ENCODE measurements at places on chromosomes 5 and 9. TPM values are rescaled to one million over a fixed set of nuclear protein-coding genes. Genes with fewer than 3 reads are reported as not detected.

GRCh38 chr5:174482607-174483024 is 241.8 kb upstream of the MSX2 start:
- H3K4me3 ChIP-seq: no peak overlapping the region
- DNase-seq: no peak
- H3K36me3 ChIP-seq: no peaks in the 10 kb centered on the region
- no peak overlapping the region for H3K27ac ChIP-seq

DNA sequence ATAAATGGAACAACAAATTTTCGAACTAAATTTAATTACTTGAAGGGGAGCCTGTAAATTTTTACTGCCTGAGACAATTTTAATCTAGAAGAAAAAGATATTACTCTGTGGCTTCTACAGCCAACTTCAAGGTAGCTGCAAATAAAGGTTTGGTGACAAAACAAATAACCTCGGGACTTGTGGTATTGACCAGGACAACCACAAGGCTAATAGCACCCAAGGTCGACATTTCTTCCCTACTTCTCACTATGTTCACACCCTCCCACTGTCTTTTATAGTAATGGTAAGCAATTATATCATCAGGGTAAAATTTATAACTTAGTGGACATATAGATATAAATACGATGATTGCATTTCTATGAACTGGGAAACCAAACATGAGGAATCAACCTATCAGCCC is 67.9 kb upstream of the SPINK5 start:
- H3K4me3 ChIP-seq: no peak overlapping the region
- H3K36me3 ChIP-seq: no peaks in the 10 kb centered on the region
- no peak overlapping the region for H3K27ac ChIP-seq
- no peaks in the 10 kb centered on the region for H3K4me1 ChIP-seq
- H3K27me3 ChIP-seq: no peaks in the 10 kb centered on the region

DNA sequence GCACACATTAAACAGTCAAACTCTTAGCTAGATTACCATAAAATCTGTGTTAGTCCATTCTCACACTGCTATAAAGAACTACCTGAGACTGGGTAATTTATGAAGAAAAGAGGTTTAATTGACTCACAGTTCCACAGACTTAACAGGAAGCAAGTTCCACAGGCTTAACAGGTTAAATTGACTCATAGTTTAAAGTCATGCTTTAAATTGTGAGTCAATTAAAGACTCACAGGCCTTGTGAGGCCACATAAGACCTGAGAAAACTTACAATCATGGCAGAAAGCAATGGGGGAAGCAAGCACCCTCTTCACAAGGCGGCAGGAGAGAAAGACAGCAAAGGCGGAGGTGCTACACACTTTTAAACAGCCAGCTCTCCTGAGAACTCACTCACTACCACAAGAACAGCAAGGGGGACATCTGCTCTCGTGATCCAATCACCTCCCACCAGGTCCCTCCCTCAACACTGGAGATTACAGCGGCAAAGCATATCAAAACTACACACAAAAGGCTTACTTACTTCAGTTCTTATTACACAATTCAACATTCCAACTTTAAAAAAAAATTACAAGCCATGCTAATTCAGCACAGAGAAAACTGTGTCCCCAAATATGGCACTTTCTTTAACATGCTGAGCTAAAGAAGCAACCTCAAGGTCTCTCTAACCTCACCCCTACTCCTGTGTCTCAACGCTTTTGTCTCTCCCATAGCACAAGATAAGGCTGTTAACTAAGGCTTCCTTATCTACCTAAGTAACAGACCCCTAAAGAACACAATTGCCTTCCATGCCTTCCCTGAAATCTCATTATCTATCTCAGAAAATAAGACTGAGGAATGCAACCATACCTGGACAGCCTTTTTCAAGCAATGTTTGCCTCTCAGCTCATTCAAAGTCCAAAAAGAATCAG is 805.1 kb downstream of the NR2F1-AS1 start:
- H3K36me3 ChIP-seq: no peaks in the 10 kb centered on the region
- no peak overlapping the region for H3K27ac ChIP-seq
- H3K27me3 ChIP-seq: no peaks in the 10 kb centered on the region
- H3K4me1 ChIP-seq: no peaks in the 10 kb centered on the region
- no peak overlapping the region for H3K4me3 ChIP-seq

Gene VLDLR
- 2.4 TPM for total RNA-seq

Gene DPH7
- total RNA-seq: 51.0 TPM

GRCh38 chr5:177303121-177303924 is at the start of the genes PRELID1 and RAB24:
Gene PRELID1 (plus strand): TSS chr5:177303799. CDS start chr5:177303986, 187 bp downstream.
Gene RAB24 (minus strand): TSS chr5:177303719. CDS start chr5:177303288, 431 bp downstream.
- H3K27me3 ChIP-seq: no peaks in the 10 kb centered on the region
- peak; percentile 92 for DNase-seq
- peak within 1 kb of the TSS; percentile 93 for H3K4me3 ChIP-seq
- peaks cover 89% of the 10 kb centered on the region for H3K4me1 ChIP-seq
- H3K36me3 ChIP-seq: peaks cover 35% of the 10 kb centered on the region

GRCh38 chr5:179801304-179802206 is 5.1 kb downstream of the MGAT4B start:
- H3K27ac ChIP-seq: no peak overlapping the region
- H3K27me3 ChIP-seq: no peaks in the 10 kb centered on the region
- no peak overlapping the region for H3K4me3 ChIP-seq
- H3K4me1 ChIP-seq: peaks cover 41% of the 10 kb centered on the region
- peak; percentile 89 for DNase-seq

GRCh38 chr5:155504606-155505005 is 491.1 kb downstream of the KIF4B start:
- no peak overlapping the region for H3K4me3 ChIP-seq
- H3K27me3 ChIP-seq: no peaks in the 10 kb centered on the region
- H3K27ac ChIP-seq: no peak overlapping the region
- H3K4me1 ChIP-seq: no peaks in the 10 kb centered on the region

Gene RGMB
- 0.35 TPM for total RNA-seq

DNA sequence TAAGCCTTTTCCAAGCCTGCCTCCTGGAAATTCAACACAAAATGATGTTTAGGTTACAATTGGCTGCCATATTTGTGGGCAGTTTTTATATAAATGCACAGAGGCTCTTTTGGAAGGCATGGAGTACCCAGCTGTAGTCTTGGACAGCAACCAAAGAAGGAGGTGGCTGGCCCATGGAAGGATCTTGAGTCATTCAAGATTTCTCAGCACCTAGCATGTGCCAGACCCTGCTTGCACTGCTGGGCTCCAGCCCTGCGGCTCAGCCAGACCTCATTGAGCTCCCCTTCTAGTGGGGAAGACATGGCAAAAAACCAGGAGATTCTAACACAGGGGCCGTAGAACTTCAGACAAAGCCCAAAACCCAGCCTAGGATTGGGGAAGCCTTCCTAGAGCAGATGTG is 22.1 kb downstream of the JADE2 start:
- H3K27ac ChIP-seq: no peak overlapping the region
- peaks cover 49% of the 10 kb centered on the region for H3K36me3 ChIP-seq
- DNase-seq: no peak
- no peak overlapping the region for H3K4me3 ChIP-seq
- H3K4me1 ChIP-seq: peaks cover 62% of the 10 kb centered on the region
- H3K27me3 ChIP-seq: no peaks in the 10 kb centered on the region

Gene NR5A1
- not detected for total RNA-seq

GRCh38 chr5:16510098-16510497 is 44.5 kb upstream of the ZNF622 start:
- DNase-seq: no peak
- no peak overlapping the region for H3K27ac ChIP-seq
- no peaks in the 10 kb centered on the region for H3K27me3 ChIP-seq
- H3K36me3 ChIP-seq: no peaks in the 10 kb centered on the region
- H3K4me3 ChIP-seq: no peak overlapping the region
- no peaks in the 10 kb centered on the region for H3K4me1 ChIP-seq

DNA sequence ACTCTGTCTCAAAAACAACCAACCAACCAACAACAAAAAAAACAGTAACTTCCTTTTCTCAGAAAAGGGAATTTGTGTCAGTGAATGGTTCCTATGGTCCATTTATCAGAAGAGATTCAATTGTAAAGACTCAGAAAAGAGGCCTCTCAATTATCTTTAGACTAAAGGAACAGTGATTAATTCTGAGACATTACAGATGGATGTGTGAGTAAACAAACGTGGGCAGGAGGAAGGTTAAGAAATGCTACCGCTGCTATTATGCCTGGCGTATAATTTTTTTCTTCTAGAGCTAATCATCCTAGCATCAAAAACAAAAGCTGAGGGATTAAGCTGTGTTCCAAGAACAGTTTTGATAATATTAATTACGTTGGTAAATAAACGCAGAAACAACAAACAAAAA is 52.9 kb upstream of the JMY start:
- no peaks in the 10 kb centered on the region for H3K4me1 ChIP-seq
- H3K36me3 ChIP-seq: no peaks in the 10 kb centered on the region
- H3K27me3 ChIP-seq: no peaks in the 10 kb centered on the region
- H3K27ac ChIP-seq: no peak overlapping the region
- no peak overlapping the region for H3K4me3 ChIP-seq

DNA sequence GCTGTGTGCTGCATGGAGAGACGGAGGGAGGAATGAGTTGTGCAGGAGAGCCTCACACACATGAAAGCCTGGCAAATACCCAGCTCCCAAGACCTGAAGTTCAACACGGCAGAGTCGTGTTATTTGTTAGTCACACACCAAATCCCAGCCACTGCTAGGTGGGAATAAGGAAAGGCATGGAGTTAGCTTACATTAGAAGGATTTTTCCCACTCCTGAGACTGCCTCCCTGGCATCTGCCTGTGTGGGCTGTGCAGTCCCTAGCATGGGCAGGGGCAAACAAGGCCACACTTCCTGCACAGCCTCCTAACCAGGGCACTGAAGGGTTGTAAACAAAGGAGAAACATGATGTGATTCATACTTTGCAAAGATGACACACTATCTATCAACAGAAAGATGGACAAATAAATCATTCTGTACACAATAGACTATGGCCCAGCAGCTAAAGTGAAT is 306.8 kb downstream of the SPOCK1 start:
- no peaks in the 10 kb centered on the region for H3K36me3 ChIP-seq
- H3K27ac ChIP-seq: no peak overlapping the region
- H3K4me1 ChIP-seq: no peaks in the 10 kb centered on the region
- DNase-seq: no peak
- no peak overlapping the region for H3K4me3 ChIP-seq
- H3K27me3 ChIP-seq: no peaks in the 10 kb centered on the region

- H3K4me3 ChIP-seq: no peak overlapping the region
- no peak overlapping the region for H3K27ac ChIP-seq
- H3K27me3 ChIP-seq: peaks cover 2% of the 10 kb centered on the region
- no peaks in the 10 kb centered on the region for H3K36me3 ChIP-seq
- no peaks in the 10 kb centered on the region for H3K4me1 ChIP-seq
Measured at GRCh38 chr5:150585781-150586341, 54.6 kb upstream of the SYNPO start.

- DNase-seq: no peak
- H3K36me3 ChIP-seq: no peaks in the 10 kb centered on the region
- no peaks in the 10 kb centered on the region for H3K4me1 ChIP-seq
- H3K4me3 ChIP-seq: no peak overlapping the region
Measured at GRCh38 chr5:26339576-26339975, 698.8 kb downstream of the CDH9 start.

GRCh38 chr9:134693641-134694367 is 52.2 kb downstream of the COL5A1 start:
- H3K36me3 ChIP-seq: no peaks in the 10 kb centered on the region
- no peaks in the 10 kb centered on the region for H3K27me3 ChIP-seq
- H3K4me3 ChIP-seq: no peak overlapping the region
- DNase-seq: no peak
- no peak overlapping the region for H3K27ac ChIP-seq

DNA sequence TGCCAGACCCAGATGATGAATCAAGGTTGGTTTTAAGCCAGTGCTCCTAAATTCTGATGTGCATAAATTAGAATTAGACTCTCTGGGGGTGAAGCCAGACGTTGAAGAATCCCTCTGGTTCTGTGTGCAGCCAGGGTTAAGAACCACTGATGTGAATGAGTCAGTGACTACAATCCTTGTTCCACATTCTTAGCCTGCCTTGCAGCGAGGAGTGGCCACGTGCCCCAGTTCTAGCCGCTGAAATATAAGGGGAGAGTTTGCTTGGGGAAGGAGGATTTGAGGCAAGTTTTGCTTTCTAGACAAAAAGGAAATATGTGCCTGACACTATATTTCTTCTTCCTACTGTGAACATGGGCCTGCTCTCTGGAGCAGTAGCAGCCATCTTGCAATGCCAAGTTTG is 34.2 kb upstream of the MSH3 start:
- H3K4me1 ChIP-seq: no peaks in the 10 kb centered on the region
- DNase-seq: no peak
- no peaks in the 10 kb centered on the region for H3K36me3 ChIP-seq
- H3K4me3 ChIP-seq: no peak overlapping the region
- H3K27me3 ChIP-seq: no peaks in the 10 kb centered on the region

DNA sequence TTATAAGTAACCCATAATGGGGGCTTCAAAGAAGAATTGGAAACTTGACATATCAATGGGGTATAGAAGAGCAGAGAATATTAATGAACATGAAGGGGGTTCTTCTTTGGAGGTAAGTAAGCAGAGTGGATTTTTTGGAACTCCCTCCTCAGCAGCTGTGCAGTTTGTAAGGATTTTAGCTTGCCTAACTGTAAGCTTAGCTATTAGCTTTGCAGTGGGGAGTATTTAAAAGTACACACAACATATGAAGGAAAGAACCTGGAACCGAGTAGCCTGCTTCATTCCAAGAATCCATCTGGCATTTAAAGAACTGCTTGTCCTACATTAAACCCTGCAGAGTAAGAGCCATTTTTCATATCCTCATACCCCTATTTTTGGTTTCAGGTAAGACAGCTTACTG is 2.2 kb upstream of the PBX3 start:
- H3K4me1 ChIP-seq: peaks cover 13% of the 10 kb centered on the region
- H3K36me3 ChIP-seq: no peaks in the 10 kb centered on the region
- no peaks in the 10 kb centered on the region for H3K27me3 ChIP-seq
- no peak overlapping the region for H3K27ac ChIP-seq

Gene CEP78
- total RNA-seq: 204 TPM
